ENCODE measurements at places on chromosomes 11 and 22.

GRCh38 chr22:42842658-42843370 is 14.3 kb downstream of the ARFGAP3 start:
- DNase-seq, result no peak

DNA sequence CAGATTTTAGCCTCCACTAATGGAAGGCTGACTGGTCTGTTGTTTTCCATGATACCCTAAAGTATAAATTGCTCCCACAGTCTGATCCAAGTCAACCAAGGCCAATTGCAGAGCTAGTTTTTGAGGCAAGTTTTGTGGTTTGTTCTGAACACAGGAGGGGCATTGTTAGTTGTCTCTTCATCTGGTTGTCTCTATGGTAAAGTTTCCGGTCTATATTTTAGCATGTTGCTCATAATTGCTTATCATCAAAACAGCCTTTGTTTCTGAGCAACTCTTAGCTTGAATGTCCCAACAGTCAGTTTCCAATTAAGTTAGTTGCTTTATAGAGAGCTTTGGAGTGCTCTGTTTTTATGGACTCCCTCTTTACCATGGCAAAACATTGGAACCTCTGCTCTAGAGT is 217.6 kb upstream of the CARD18 start:
- DNase-seq, result no peak

GRCh38 chr11:31640611-31641010 is 131.0 kb downstream of the ELP4 start:
- DNase-seq, result no peak

- no peak for DNase-seq
Measured at GRCh38 chr11:3030289-3031070, 26.7 kb downstream of the CARS1 start.

DNA sequence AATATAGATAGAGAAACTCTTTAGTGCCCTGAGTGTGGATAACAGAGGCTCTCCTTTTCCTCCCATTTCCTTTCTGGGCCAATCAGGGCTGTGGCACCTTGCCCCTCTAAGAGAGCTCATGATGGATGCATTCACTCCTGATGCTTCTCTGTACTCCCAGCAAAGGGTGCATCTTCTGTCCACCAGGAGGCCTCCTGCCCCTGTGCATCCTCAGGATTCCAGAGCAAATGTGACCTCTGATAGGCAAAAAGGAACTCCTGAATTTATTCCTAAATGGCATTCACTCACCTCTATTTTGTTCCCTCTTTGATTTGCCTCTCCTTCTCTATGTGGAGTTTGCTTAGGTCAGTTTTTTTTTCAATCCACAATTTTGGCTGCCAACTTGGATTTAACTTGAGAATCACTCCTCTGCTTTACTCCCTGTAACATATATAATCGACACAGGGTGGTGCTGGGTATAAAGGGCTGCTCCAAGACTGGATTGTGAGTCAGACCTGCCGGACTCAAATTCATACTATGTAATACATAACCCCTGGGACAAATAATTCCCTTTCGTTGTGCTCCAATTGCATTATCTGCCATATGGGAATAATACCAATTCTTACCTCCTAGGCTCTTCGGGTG is 1.1 kb upstream of the MRGPRX4 start:
- DNase-seq, result no peak

DNA sequence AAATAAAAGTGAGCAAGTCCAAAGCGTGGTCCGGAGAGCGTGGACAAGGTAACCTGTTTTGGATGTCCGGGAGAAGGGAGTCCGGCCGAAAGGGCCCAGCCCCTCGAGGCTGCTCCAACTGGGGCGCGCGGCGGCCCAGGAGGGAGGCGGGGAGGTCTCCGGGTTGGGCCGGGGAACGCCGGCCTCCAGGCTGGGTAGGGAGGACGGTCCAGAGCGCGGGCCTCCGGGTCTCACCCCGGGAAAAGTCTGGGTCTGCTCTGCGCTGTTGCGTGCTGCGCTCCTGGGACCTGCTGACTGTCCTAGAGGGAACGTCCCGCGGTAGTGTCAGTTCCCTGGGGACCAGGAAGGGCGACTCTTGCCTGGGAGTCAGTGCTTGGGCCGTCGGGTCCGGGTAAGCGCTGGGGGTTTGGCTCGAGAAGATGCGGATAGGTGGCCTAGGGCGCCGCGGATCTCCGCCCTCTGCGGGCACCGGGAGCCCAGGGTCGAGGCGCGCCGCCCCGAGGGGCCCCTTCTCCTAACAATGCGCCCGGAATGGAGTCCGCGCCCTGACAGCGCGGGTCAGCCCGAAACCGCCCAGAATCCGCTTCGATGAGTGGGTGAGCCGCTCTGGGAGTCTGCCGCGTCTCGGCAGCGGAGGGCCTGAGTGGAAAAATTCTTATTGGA is 988 bp upstream of the FLI1 start:
- no peak for DNase-seq

GRCh38 chr22:41742918-41743317 is 43.6 kb downstream of the MEI1 start:
- DNase-seq, result no peak
